ENCODE measurements at places on chromosomes 3 and 15.

DNA sequence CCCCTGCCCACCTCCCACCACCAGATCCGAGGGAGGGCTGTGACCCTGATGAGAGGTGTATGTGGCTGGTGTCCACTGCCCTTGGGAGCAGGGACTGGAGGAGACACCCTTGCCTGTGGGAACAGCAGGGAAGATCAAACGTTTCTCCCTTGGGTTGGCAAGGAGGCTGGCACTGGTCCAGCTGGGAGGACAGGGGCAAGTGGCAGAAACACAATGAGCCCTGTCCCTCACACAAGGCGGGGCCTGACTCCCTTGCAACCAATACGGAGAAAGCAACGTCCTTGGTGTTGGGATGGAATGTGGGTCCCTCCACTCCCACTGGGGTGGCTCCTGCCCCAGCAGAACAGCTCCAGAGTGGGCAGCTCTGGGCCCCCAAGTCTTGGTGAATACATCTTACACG, 5.2 kb downstream of the HYAL2 start:
- no peak for DNase-seq

DNA sequence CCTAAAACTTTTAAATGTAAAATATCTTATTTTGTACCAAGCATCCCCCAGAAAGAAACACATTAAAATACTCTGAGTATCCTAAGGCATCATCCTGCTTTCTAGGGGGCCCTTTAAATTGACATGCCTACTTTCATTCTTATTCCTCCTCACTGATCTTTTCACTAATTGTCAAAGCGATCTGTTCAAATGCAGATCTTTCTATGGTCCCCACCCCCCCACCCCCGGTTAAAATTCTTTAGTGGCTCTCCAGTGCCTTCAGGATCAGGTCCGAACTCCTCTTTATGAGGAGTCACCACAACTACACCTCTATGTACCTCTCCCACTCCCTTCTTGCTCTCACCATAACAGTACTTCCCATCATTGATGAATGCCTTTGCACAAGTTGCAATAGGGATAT, 19.2 kb upstream of the TFDP2 start:
- DNase-seq = no peak

DNA sequence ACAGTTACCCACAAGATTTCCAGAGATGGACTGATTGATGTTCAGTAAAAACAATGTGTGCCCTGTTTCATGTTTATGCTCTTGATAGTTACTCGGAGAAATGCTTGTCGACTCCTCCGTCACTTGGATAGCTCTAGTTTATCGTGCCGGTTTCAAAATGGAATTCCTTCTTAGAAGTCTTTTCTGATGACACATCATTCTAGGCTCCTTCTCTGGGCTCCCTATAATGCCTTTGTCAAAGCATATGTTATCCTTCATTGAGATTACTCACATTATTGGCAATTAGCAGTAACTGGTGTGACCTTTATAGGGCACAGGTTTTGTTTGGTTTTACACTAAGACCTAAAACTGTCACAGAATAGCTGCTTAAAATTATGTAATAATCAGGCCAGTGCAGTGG, 201.8 kb downstream of the CNTN6 start:
- DNase-seq = no peak

DNA sequence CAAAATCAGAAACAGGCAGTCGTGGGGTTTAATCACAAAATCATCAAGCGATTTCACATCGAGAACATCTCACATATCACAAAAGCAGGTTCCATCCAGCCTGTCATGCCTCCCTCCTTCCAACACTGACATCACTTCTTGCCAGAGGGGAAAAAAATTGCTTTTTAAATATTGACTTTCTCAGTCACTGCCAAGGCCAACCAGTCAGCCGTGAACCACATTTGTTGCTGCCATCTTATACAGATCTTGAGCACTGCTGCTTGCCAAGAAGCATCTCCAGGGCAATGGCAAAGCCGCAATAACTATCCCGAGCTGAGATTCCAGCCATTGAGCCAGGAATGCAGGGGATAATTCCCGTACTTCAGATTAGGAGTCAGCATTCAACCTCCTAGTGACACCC, 174.6 kb downstream of the ANXA2 start:
- DNase-seq = no peak

DNA sequence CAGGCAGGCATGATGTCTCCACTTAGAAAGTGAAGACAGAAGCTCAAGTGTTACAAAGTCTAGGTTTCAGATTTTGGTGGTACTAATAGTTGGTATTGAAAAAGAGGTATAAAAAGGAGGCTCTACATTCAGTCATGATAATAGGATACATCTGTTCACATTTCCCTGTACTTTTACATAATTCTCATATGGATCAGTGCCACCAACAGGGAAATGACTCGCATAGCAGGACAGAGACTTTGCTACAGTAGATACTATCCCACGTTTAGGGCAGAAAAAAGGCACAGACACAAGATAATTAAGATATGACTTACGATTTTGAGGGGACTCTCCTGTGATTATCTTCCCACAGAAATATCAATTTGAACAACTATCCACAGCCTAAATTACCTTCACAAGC, 1062.9 kb upstream of the EPHA6 start:
- no peak for DNase-seq

GRCh38 chr3:138434276-138434874, at the start of gene ESYT3:
TSS of gene ESYT3 (plus strand) at chr3:138434616. CDS start at chr3:138434799, 183 bp downstream.
- peak; percentile 45 for DNase-seq

DNA sequence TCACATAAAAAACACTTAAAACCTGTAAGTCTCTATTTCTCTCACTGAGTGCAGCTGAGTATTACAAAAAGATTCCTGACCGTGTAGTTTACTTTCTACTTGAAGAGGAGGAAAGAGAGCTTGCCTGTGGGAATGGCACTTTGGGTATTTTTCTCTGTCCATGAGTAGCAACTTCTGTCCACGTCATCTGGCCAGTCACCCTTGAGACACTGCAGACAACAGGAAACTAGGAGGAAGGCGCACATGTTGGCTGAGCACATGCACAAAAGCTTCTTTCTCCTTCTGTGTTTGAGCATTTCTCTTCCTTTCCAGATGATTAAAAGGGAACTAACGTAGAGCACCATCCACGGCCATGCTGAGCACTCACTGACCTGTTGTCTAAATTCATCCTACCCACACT, 19.7 kb downstream of the STARD5 start:
- peak; percentile 60 for DNase-seq

- no peak for DNase-seq
These were observed 23.1 kb downstream of the CCDC12 start for GRCh38 chr3:46953234-46954010.

DNA sequence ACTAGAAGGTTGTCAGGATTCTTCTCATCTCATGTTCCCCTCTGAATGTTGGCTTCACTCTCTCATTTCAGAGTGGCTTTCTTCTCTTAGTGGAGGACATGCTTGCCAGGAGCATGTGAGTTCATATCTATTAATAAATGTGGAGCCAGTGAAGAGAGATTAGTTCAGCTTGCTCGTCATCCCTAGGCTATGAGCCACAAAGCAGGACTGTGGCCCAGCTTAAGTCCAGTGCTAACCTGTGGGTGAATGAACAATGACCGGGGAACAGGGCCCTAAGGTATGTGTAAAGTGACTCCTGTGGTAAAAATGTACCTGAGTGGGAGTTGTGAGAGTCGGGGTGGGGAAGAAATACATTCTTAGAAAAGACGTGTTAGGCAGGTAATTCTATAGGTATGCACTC, 96.9 kb upstream of the TBL1XR1 start:
- peak; percentile 37 for DNase-seq

- DNase-seq = no peak
These were observed 616.9 kb downstream of the ZIC1 start for GRCh38 chr3:148026009-148026588.

GRCh38 chr3:177102553-177102952, 94.7 kb downstream of the TBL1XR1 start:
- DNase-seq = no peak

DNA sequence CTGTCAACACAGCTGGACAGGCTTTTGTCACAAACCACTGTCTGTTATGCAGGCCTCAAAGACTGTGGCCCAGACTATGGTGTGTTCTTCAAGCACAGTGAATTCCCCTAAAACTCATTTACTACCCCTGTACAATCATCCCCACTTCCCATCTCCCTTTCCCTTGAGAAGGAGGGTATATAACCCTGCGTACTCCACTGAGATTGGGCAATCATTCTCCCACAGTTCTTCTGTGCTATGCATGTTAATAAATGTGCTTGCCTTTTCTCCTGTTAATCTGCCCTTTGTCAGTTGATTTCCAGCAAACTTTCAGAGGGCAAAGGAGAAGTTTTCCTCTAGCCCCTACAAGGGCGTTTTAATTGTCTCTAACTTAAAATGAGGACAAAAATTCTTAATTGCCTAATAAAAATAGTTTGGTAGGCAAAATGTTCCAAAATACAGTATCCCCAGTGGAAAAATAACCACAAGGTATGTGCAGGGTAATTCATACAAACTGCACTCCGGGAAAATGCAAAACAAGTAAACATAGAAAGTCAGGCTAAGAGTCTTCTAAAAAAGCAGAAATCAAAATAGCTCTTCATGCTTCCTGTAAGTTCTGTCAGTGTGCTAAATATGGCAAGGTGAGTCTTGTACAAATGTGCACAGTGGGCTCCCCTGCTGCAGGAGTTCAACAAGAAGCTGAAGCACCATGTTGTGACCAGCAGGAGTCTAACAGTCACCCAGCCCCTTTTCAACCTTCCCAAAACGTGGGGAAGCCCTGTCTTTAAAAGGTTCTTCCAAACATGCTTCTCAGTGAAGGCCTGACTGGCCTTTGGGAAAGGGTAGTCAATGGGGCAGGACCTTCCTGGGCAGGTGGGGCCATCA, 10.2 kb downstream of the ATP10A start:
- no peak for DNase-seq

GRCh38 chr3:194129581-194130133, 6.3 kb upstream of the HES1 start:
- DNase-seq = no peak

- DNase-seq = no peak
These were observed 13.3 kb upstream of the SOX2 start for GRCh38 chr3:181698263-181698954.

DNA sequence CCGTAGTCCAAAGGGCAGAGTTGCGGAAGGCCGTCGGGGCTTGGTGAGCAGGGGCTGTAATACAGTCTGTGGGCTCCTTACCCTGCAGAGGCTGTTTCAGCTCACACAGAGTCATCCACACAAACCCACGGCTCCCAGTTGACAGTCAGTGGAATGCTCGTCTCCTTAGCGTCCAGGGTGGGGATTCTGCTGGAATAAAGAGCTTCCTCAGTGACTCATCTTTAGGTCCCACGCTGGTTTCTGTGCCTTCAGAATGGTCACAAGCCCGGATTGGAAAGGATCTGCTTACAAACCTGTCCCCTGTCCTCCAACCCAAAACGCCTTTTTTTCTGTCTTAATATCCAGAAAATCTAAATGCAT, 201.3 kb upstream of the TPM1 start:
- DNase-seq = no peak

DNA sequence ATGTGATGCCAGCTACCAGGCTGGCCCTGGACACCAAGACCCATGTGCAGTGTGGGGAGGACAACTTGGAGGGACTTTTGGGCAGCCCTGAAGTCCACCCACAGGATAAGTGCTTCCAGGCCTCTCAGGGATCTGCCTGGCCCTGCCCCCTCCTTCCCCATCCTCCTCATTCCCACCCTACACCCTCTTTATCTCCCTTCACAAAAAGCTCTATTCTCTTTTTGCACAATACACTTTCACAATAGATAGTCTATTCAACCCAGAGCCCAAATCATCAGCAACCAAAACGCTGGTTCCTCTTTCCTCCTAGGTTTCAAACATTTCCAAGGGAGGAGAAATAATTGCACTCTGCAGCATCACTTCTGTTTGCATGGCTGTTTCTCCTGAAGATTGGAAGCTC, 7.8 kb upstream of the ZNF710 start:
- no peak for DNase-seq

DNA sequence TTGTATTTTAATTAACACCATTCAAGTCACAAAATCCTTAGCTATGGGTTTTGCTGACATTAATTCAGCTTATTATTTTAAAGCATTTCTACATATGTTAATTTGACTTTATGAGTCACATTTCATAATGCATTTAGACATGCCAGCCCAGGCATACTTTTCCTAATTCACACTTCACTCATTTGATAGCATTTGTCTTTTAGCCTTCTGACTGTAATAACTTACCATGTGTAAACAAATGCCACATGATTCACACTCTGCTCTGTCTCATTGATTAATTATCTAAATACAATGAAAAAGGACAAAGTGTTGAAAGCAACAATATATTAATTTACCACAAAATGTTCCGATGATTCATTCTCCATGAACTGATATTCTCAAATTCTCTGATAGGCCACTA, 927.8 kb upstream of the EPHA6 start:
- no peak for DNase-seq

- no peak for DNase-seq
These were observed 52.7 kb downstream of the RPN1 start for GRCh38 chr3:128597900-128598299.

DNA sequence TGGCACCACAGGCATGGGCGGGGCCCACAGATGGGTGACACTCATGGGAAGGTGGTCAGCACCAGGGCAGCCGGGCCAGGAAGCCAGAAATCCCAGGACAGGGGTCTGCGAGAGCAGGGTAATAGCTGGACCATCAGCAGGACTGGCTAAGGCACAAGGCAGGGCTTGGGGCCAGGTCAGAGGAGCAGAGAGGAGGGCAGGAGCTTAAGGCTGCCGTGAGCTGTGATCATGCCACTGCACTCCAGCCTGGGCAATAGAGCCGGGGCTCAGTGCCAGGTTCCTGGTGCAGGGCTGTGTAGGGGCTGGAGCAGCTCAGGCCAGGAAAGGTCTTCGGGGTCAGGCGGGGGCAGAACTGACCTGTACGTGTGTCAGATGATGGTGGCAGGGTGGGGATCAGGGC, 64.2 kb upstream of the LINGO1 start:
- DNase-seq = no peak

GRCh38 chr3:168878655-168879054, 782.9 kb upstream of the GOLIM4 start:
- DNase-seq = no peak

DNA sequence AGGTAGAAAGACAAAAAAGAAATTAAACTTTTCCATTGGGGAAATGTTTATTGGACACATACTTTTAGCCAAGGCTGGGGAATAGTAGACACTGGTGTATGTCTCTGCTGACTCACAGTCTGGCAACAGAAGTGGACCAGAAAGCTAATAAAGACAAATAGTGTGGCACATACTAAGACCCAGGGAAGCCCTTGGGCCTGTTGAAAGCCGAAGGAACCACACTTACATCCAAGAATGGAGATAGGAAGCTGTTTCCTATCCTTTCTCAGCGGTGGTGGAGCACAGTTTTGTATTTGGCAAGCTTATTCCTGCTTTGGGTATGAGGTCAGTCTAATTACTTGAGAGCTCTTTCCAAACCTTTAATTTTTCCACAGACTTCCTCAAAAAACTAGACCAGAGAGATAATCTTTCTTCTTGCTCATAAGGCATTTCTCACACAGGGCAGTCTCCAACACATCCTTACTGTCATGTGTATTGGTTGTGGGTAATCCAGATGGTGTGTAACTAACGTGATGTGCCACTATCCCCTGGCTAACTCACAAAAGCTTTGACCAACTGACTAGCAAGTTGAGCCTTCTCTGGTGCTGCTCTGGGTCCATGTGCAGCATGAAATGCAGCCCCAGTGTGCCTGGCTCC, 279.1 kb upstream of the IGF1R start:
- no peak for DNase-seq

Measured in tibial nerve (tissue), 4 donors.